Activated gamma-delta T cell treated with Interleukin-2 at 50 U/mL for 16 hours (primary cell): ENCODE measurements at places on chromosomes 5 and 9.

GRCh38 chr5:66209794-66210193 lies 65.7 kb downstream of the SREK1 start:
- no peak for DNase-seq

DNA sequence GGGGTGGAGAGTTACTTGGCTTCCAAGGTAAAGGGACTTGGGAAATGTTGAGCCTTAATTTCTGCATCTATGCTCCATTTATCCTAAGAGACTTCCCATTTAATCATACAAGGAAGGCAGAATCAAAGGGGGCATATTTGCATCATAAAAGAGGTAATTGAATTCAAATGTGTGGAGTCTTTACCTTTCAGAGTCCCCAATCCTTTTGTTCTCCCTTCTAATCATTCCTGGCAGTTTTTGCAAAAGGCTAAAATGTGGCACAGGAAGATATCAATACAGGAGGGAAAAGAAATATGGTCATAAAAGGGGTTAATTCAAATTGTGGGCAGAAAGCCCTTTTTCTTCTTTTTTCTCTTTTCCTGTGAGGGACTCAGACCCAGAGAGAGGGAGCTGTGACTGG lies 69.5 kb downstream of the SFXN1 start:
- DNase-seq = no peak

DNA sequence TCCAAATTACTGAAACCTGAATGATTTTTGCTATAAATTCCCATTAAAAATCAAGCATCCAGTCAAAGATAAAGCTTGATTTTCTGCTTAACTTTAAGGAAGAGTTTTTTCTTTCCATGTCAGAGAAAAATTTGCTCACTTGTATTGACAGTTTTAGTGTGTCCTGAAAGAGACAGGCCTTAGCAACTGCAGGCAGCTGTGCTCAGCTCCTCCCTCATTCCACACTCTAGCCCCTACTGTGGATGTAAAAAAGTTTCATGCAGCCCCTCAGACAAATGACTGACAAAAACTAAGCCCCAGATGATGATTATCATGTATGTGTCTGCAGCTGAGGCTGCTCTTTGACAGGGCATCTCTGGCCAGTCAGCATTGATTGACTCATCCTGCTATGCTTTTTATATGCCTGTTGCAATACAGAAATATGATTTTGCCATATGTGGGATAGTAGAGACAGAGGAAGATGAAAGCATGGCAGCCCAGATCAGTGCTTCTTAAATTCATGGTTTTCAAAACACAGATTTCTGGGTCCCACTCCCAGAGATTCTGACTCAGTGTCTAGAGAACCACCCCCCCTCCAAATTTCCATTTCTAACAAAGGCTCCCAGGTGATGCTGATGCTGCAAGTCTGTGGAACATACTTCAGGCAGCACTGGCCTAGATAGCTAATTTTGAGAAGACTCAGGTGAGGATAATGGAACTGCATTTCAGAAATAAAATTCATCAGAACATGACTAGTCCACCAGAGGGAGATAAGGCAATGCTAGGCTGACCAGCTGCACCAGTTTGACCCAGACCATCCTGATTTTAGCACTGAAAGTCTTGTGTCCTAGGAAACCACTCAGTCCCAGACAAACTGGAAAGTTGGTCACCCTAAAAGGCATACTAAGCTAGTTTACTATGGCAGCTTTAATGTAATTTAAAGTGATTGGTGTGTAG lies 298.7 kb upstream of the KCNN2 start:
- DNase-seq = no peak

DNA sequence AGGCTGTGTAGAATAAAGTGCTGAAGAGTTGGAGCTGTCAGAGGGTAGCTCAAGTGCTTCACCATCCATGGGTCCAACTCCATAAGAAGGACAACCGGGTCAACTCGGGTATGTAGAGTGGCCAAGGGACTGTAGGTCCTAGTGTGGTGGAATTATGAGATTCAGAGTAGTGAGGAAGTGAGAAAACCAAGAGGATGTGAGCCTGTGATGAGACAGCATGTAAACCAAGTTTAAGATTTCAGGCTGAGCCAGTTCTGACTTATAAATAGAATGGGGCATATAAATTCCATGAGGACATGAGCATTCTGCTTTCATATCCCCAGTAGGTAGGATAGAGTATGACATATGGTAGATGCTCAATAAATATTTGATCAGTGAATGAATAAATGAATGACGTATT lies 96.3 kb downstream of the CFAP95 start:
- no peak for DNase-seq

DNA sequence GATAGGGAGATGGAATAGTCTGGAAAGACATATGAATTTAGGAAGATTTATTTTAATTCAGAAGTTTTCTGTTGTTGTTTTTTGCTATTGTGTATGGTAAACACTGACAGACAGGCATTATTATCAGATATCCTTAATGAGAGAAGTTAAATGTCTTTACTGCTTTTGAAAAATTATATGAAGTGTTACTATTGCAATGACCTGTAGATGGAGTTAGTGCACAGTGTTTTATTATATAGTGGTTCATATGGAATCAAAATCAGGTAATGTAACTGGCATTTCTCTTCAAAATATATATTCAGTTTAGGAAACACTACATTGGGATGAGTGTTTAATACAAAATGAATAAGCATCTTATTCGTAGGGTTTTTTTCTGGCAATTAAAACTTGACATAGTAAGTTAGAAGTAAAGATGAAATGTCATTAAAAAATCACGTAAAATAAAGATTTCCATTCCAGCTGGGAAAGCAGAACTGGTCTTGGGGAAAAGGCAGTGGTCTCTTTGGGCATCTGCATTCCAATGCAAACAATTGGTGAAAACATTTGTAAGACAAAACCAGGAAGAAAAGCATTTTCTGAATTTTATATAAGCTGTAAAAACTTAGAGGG lies 3.9 kb downstream of the GABRA1 start:
- no peak for DNase-seq

GRCh38 chr5:133400120-133400519 lies 212.2 kb downstream of the FSTL4 start:
- no peak for DNase-seq

DNA sequence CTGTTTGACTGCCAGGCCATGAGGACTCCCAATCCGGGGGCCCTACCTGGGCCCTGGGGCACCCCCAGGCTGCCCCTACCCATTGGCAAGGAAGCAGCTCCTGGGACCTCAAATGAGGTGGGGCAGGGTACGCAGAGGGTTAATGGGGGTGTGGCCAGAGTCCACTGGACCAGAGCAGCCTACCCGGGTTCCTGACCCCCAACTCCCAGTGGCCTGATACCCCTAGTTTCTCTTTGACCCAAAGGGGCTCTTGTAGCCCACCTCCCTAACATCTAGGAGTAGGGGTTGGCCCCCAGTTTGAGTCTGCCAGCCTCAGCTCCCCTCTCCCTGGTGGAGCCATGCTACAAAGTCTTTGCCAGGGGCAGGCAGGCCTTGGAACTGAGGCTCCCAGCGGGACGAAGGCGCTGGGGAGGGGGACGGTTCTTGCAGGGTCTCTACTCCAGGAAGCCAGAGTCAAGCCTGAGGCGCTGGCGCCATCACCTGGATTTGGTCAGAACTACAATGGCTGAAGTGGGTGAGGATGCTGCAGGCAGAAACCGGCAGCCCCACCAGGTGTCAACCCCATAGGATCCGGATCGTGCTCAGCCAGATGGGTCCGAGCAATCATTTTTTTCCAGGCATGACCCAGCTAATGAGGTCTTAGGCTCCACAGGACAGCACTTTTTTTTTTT lies 8.4 kb upstream of the CERCAM start:
- DNase-seq = peak; percentile 41

DNA sequence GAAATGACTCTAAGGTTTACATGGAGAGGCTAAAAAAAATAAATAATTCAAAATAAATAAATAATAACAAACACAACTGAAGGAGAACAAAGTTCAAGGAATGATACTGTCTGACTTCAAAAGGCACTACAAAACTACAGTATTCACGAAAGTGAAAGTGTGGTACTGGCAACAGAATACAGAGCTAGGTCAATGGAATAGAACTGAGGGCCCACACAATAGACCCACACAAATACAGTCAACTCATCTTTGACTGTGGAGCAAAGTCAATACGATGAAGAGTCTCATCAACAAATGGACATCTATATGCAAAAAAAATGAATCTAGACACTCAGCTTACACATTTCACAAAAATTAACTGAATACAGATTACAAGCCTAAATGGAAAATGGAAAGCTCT lies 75.3 kb downstream of the FBXW11 start:
- no peak for DNase-seq

DNA sequence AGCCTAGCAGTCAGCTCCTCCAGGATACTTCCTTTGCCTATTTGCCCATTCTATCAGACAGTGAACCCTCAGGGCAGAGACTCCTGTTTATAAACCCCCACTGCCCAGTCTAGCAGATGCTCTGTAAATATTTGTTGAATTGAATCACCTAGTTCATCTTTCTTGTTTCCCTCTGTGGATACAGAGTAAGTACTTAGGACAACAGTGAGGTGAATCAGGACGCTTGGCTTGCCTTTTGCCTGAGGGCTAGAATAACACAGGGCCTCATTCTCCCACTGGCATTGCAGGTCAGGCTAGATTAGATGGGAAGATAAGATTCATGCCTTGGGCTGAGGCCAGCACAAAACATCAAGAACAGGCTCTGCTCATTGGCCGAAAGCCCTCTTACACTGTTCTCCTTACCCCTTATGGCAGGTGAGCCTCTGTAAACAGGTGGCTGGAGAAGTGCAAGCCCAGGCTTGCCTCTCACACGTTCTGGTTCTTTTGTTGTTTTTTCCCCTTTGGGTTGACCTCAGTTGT lies 22.2 kb downstream of the TNFSF8 start:
- DNase-seq = no peak

DNA sequence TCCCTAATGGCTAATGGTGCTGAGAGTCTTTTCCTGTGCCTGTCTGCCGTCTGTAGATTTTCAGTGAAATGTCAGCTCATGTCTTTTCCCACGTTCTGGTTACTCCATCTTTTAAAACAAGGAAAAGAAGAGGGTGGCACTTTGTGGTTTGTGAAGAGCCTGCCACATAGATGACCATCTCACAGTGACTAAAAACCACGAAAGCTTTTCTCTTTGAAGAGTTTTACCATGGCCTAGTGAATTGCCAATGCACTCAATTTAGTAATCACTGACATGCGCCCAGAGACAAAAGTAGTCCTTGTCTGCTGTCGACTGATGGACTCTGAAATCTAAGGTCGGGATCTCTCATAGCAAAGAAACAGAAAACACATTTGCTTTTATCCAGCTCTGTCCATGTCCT lies 50.4 kb downstream of the SPATA31C2 start:
- DNase-seq = no peak

DNA sequence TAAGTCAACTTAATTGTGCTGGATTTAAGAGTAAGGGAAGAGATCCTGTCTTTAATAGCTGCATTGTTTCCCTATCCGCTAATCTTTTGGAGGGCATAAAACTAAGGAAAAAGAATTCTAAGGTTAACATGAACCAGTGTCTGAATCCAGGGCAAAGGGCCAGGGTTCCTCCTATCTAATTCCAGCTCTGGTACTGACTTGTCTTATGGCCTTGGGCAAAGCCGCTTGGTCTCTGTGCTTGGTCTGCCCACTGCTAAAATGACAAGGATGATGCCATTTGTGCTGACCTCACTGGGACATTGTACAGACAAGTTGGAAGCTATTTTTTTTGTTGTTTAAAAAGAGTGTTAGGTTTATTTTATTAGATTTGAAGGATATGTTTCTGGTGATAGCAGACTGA lies 334.7 kb upstream of the PIK3R1 start:
- no peak for DNase-seq

- peak; percentile 25 for DNase-seq
Measured at GRCh38 chr9:91758491-91758981, 191.5 kb downstream of the ROR2 start.

DNA sequence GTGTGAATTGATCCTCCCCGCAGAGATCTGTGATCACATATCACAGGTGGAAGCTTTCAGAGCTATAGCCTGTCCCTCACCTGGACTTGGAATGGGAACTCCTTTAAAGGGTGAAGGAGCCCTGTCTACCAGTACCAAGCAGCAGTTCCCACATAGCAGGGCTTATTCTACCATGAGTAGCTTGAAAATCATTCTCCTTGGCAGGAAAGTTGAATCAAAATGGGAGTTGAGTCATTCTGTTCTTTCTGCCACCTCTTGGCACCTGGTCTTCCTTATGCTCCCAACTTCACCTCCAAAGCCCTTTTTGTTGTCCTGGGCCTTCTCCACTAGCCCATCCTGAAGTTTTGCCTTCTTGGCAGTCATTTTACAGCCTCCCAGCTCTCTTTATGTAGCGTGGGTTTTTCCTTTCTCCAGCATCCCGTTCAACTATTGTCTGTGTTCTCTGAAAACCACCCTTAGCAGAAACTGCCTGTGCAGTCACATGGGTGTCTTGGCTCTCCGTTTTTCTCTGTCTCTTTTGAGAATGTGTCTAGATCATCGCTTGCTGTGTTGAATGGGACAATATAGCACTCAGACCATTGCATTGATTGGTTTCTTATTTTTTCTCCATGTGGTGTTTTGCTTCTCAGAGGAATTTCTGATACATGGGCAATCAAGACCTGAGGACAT lies 222.2 kb downstream of the AOPEP start:
- no peak for DNase-seq

DNA sequence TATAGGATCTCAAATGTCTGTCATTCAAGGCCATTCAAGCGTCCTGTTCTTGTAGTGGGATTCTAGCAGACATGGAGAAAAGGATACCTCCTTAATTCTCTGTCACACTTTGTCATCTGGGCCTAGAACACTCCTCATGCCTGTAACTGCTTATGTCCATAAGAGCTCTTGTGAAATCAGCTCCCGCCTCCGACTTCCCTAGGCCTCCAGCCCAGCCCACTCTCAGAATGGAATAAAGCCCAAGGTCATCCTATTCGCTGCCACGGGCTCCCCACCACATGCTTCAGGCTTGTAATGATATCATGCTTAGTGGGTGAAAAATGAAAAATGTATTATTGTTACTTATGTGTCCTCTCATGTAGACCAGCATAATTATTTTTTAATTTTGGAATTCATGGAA lies 632.5 kb downstream of the ISL1 start:
- DNase-seq = no peak

DNA sequence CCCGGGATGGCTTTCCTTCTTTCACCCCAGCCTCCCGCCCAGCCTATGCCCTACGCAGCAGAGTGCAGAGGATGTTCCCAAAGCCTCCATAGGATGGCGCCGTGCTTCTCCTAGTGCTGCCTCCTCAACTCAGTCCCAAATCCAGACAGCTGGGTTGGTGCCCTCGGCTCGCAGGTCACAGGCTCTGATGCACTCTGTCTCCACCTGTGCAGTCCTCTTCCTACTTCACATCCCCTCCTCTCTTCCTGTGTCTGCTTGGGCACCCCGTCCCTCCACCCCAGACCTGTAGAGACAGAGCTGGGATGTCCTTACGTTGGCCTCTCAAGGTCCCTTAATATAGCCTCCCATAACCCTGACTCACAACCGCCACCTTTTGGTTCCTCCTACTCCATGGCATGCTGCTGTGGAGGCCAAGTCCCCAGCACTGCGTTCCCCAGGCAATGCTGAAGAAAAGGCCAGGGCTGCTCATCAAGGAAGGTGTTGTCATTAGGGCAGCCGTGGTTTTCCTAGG lies 314.4 kb downstream of the GADD45G start:
- DNase-seq = no peak

DNA sequence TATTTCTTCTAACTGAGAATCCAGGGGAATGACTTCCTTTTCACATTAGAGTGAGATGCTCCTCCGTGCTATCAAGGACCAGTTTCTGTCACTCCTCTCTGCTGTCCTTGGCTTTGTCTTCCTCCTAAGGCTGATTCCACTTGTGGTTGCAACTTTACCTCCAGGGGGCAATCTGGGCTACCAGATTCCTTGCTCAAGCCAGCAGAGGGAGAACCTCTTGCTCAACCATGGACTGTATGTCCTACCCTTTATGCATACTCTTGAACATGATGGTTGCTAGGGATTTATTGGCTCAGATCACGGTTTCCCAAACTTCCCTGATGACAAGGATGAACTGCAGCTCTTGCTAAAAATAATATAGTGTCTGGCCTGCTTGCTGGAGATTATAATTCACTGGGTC lies 24.0 kb downstream of the NNT start:
- DNase-seq = no peak
